ENCODE measurements at places on chromosomes 1 and 21.

- no peak for DNase-seq
Measured at GRCh38 chr1:194117582-194117981, 931.2 kb upstream of the B3GALT2 start.

- DNase-seq: no peak
Measured at GRCh38 chr1:21876267-21876666, 60.8 kb downstream of the HSPG2 start.

- DNase-seq: no peak
Measured at GRCh38 chr1:218587900-218588299, 242.8 kb downstream of the TGFB2 start.

DNA sequence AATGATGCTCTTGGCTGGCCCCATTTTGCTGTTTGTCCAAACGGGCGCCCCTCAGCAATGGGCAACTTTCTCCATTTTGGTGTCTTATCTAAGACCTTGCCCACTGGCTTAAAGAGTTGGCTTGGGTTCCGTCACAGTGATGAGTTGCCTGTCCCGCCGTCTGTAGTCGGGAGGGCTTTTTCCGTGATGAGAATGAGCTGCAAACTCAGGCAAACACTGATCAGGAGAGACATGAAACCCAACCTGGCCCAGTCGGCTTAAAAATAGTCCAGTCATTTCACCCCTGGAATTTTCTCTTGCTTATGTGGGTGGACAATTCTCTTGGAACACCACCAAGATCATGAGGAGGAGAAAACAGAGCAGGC, 79.3 kb downstream of the ST6GALNAC3 start:
- DNase-seq: no peak

DNA sequence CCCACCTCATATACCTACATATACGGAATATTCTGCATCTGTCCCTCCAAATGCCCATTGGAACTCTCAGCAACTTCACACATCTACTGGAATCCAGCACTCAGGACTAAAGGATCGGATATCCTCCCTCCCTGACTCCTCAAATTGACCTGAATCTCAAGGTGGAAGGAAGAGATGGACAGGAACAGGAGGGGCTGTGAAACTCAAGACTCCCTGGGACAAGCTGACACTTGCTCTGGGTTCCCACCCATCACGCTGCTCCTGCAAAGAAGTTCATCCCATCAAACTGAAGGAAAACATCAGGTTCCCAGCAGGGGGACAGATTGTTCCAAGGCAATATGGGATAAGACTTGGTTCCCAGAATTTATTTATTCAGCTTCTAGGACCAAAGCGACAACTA, 30.3 kb upstream of the TIAM1 start:
- DNase-seq: no peak

- DNase-seq: no peak
Measured at GRCh38 chr1:112761714-112762480, 46.8 kb upstream of the PPM1J start.

DNA sequence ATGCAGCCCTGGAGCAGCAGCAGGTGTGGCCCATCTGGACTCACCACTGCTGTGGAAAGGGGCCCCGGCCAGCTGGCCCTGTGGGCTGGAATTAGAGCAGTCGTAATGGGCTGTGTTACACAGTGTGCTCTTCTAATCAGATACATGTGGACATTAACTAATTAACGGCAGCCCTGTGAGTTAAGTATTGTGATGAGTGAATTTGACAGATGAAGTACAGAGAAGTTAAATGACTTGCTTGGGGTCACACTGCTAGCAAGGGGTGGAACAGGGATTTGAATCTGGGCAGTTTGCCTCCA, 58.6 kb downstream of the MDM4 start:
- DNase-seq: no peak

DNA sequence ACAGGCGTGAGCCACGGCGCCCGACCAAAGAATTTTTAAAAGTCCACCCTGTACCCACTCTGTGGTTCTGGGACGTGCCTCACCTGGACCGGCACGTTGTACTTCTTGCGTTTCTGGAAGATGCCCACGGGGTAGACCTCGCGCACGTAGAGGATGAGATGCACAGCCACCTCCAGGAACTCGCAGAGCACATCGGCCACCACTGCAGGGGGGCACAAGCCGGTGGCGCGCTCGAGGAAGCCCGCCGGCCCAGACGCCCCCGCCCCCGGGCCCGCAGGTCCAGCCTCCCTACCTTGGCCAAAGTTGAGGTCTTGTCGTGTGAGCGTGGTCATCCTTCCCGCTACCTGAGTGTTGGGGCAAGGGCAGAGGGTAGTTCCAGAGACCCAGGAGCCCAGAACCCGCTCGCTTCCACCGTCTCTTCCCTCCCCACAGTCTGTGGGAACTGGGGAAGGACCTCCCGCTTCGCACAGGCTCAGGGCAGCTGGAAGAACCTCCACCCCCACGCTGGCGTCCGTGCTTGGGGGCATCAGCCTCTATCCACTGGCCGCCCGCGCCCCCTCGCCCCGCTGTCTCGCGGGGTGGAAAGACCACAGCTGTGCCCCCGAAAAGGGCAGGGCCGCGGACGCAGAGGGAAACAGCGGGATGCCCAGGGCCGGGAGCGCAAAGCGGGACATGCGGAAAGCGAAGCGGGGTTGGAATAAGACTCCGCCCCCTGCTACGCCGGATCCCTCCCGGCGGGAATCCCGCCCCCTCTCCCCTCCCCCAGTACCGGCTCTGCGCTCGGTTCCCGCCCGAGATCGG, 478 bp downstream of the MAD2L2 start:
- no peak for DNase-seq

DNA sequence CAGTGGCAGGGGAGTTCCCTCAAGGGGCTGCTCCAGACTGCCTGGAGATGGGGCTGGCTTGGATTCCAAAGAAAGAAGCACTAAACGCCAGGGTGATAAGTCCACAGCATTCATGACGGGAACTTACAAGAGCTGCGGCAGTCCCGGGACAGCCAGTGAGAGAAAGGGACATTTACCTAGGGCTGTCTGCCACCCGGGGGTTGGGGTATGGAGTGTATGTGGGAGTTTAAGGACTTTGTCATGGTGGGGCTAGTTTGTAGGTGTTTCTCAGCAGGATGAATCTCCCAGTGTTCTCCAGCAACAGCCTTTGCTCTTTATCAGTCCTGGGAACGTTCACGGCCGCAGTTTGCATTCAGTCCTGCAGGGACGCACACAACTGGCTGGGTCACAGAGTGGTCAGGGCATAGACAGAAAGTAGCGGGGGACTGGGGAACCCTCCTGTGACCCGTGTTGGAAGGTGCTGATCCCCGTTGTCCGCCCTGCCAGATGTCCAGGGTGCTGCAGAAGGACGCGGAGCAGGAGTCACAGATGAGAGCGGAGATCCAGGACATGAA, 41.4 kb upstream of the HMGN1 start:
- no peak for DNase-seq

DNA sequence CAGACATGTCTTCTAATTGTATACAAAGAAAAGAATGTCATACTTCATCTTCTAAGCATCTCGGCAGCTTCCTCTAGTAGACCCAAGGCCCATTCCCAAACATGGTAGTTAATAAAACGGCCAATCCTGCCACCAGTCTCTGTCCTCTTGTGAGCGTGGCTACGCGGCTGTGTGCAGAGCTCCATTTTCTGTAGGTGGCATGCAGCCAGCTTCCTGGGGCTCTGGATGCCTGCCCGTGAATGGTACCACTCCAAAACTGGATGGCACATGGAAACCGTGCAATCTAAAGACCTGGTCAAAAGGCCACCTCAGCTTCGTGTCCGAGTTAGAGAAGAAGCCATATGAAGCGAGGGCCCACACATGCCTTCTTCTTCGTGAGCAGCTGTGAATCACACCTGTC, 110.7 kb downstream of the SIPA1L2 start:
- DNase-seq: no peak
